H9 (cell line): ENCODE measurements at places on chromosomes 1 and 21.

- no peak for DNase-seq
Observed at GRCh38 chr1:202888221-202888530, 773 bp downstream of the RABIF start.

- no peak for DNase-seq
Observed at GRCh38 chr1:223454959-223455358, 61.7 kb downstream of the CCDC185 start.

GRCh38 chr1:59018860-59019259, 235.0 kb upstream of the JUN start:
- no peak for DNase-seq

DNA sequence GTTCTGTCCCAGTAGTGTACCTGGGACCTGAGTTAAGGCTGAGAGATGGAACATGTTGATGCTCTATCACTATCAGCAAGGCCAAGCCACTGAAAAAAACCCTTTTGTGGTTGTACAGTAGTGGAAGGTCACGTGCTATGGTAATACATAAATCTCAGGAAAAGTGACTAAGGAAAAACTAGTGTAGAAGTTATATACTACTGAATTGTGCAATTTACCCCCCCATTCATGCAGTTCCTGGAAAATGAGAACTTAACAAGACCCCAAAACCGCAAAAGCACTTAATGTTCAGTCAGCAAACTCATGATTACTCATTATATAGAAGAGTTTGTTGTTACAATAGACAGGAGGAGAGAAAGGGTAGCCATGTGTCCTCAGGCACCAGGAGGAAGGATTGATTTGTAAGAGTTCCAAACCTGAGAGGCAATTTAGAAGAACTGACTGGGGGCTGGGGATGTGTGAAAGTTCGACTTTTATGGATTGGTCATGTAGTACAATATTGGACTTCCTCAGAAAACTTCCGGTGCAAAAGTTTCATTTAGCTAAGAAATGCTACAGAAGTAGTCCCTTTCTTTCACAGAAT, 91.6 kb downstream of the RGL1 start:
- DNase-seq: no peak

- peak; percentile 77 for DNase-seq
Observed at GRCh38 chr1:39919545-39919944, 17.8 kb upstream of the MYCL start.

DNA sequence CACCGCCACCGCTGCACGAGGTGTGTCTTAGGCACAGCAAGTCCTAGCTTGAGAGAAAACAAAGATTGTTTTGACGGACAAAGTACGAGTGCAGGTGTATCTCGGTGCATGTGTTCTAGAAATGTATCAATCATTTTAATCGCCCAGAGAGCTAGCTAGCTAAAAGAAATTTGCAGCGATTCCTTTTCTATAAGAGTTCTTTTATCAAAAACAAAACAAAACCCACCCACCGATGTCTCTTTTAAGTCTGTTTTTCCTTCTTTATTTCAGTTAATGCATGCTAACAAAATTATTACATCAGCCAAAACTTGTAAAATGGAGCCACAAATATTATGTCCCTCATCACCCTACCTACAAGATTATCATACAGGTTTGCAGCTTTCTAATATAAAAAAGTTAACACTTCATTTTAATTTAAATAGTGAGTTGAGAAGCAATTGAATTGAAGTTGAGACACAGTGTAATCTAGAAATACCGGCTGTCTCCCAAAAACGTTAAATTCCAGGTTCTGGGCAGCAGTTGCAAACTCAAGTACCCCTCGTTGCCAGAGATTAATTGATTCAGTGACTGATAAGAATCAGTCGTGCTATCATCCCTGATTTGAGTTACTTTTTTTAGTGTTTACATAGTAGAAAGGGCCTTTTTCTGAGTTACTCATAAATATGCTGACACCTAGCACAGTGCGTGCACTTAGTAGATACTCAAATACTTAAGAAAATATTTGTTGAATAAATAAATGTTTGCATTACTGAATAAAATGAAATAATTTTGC, 1.5 kb upstream of the SYDE2 start:
- no peak for DNase-seq

DNA sequence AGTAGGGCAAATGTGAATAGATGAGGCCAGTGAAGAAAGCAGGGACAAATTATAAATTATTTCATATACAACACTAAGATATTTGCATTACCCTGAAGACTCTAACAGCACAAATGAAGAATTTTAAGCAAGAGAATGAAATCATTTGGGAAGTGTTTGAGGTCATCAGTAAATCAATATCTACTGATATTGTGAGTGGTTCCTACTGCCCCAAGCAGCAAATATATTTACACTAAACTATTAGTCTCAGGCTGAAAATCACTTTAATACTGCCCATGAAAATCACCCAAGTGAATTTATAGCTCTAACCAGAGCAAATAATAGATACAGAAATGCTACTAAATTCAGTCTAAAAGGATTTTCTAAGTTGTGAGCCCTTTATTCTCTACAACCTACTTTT, 163.6 kb downstream of the KCNT2 start:
- DNase-seq: no peak

GRCh38 chr1:37089750-37090149, 55.4 kb upstream of the GRIK3 start:
- DNase-seq: no peak

- no peak for DNase-seq
Observed at GRCh38 chr1:17892225-17892624, 137.1 kb downstream of the ACTL8 start.

DNA sequence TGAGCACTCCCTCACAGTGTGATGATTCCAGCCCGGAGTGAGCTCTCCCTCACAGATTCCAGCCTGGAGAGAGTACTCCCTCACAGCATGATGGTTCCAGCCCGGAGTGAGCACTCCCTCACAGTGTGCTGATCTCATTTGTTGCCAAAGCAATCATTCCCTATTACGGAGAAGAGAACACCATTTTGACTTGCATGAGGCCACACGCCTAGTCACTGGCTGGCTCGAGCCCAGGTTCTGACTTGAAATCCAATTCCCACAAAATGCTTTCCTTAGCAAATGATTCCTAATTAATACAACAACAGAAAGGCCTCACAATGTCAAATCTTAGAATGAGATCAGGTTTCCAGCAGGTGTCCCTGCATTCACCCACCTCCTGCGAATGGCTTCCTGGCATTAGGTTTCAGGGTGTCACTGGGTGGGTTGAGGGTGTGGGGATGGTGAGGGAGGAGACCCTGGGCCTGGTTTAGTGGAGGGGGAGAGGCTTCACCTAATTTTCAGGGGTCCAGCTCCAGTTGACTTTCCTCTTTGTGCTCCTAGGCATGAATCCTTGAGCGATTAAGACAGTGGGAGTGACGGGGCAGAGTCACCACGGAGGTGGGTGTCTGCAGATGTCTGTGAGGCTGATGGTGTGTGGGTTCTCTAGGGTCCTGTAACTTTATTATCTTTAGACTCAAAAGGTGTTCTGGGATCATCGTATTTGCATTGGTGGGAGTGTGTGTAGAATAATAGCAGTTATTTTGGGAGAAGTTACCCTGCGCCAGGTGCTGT, 158.5 kb downstream of the KCNJ6 start:
- DNase-seq: no peak

GRCh38 chr21:44088401-44088780, 18.8 kb upstream of the PWP2 start:
- no peak for DNase-seq

DNA sequence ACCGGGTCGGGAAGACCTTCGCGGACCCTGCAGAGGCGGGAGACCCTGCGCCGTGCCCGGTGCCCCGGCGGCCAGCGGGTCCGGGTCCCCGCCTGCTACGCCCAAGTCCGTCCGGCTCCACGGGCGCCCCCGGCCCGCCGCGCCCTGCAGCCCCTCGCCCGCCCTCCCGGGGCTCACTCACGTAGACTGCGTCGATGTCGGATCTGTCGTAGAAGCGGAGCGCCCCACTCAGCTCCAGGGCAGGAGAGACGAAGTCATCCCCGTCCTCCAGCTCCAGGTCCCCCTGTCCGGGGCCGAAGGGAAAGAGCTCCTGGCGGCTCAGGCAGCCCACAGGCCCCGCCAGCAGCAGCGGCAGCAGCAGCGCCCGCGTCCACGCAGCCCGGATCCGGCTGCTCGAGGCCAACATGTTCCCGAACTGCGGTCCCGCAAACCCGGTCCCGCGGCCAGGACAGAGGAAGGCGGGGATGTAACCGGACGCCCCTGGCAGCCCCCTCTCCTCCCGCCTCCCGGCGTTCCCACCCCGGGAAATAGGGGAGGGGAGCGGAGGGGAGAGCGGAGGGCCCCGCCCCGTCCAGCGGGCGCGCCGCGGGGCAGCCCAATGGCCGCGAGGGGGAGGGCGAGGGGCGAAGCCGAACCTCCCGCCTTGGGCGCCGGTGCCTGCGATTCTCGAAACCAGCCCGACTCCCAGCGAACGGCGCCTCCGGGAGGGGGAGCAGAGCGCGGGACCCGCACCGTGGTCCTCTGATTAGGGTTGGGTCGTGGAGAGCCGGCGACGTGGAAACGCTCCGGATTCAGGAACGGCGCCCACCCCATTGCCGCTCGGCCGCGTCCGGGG, at the start of gene NID1:
NID1 (minus strand) TSS at position 417 of the 835 bp plus-strand sequence; CDS start at position 406, 11 bp downstream.
- peak; percentile 89 for DNase-seq

GRCh38 chr1:246281639-246282038, 225.4 kb downstream of the SMYD3 start:
- no peak for DNase-seq

- no peak for DNase-seq
Observed at GRCh38 chr21:39430954-39431353, 14.6 kb downstream of the LCA5L start.

GRCh38 chr1:7315946-7316345, 455.1 kb upstream of the VAMP3 start:
- peak; percentile 4 for DNase-seq

DNA sequence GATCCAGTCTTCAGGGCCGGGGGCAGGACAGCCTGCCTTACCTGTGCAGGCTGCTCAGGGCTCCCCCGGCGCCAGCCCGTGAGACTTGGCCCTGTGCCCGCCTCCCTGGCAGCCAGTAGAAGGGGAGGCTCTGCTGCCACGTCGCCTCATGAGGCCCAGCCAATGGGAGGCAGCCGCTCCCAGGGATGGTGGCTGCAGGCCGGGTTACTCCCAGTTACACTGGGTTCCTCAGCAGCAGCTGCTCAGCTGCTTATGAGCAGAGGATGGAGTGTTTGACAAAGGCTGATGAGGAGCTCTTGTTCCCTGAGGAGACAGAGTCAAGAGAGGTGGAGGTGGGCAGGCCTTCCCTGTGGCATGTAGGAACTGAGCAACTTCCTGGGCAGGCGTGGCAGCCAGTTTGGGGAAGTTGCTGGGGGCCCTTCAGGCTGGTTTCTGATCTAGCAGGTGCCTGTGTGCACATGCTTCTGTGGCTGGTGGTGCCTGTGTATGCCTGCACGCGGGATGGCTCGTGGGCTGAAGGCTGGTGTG, 5.5 kb downstream of the MFSD2A start:
- DNase-seq: no peak

DNA sequence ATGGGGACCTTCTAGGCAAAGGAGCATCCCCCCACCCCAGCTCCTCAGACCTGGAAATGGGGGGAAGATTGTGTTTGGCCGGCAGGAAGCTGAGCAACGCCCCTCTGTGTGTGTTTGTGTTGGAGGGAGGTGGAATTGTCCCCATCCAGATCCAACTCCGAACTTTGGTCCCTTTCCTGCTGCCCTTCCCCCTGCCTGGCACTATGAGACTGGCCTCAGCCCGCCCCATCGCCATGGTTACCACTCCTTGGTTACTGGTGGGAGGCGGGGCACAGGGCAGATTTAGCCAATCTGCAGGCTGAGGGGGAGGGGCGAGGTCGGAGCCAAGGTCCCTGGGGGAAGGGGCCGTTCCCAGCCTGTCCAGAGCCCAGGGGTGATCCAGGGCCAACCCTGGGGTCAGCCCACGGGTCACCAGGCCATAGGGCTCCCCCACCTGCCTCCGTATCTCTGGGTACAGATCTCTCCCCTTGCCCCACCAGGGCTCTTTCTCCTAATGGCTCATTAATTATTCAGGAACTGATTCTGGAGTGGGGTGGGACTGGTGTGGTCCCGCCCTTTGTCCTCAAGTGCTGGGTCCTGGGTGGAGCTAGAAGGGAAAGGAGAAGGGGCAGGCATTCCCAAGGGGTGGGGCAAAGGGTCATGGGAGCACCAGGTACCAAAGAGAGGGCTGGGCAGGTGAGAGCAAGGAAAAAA, 15.2 kb downstream of the PTPRF start:
- peak; percentile 97 for DNase-seq

- no peak for DNase-seq
Observed at GRCh38 chr1:233473549-233474204, 140.2 kb upstream of the KCNK1 start.

- DNase-seq: no peak
Observed at GRCh38 chr1:40399984-40400704, 26.6 kb downstream of the SMAP2 start.

GRCh38 chr1:36876990-36877389, 157.3 kb downstream of the GRIK3 start:
- DNase-seq: peak; percentile 2
